ENCODE measurements at places on chromosomes 13 and 19. TPM values are rescaled to one million over a fixed set of nuclear protein-coding genes. Genes with fewer than 3 reads are reported as not detected.
A peak's percentile ranks its signal among the peaks of the same experiment; 100 is the strongest.

- DNase-seq = no peak
Observed at GRCh38 chr13:57531256-57531655, 100.3 kb upstream of the PCDH17 start.

DNA sequence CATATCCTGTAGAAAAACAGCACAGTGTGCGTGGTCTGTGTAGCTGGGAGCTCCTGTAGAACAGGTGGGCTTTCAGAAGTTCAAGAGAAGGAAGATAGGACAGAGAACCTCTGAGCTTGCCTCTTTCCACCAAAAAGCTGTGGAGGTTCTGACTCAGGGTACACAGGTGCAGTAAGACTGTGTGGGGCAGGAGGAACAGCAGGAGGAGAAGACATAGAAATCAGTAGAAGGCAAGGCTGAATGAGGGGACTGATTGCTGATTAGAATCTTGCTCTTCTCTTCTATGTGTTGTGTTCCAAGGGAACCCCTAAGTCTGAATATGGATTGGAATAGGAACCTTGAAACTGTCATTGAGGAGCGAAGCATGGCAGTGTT lies 122.7 kb downstream of the AKAP11 start:
- no peak for DNase-seq

GRCh38 chr13:26895081-26895807 lies 134.7 kb upstream of the GPR12 start:
- DNase-seq = no peak

DNA sequence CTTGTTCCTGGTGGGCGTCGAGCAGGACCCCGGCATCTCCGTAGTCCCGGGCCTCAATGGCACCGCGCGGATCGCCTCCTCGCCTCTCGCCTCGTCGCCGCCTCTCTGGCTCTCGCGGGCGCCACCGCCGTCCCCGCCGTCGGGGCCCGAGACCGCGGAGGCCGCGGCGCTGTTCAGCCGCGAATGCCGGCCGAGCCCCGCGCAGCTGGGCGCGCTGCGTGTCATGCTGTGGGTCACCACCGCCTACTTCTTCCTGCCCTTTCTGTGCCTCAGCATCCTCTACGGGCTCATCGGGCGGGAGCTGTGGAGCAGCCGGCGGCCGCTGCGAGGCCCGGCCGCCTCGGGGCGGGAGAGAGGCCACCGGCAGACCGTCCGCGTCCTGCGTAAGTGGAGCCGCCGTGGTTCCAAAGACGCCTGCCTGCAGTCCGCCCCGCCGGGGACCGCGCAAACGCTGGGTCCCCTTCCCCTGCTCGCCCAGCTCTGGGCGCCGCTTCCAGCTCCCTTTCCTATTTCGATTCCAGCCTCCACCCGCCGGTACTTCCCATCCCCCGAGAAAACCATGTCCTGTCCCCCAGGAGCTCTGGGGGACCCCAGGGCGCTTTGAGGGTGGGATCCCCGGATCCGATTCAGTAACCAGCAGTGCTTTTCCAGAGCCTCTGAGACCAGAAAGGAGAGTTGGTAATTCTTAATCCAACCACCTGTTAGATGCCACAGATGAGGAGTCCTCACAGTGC lies 885 bp downstream of the MLNR start:
- no peak for DNase-seq

DNA sequence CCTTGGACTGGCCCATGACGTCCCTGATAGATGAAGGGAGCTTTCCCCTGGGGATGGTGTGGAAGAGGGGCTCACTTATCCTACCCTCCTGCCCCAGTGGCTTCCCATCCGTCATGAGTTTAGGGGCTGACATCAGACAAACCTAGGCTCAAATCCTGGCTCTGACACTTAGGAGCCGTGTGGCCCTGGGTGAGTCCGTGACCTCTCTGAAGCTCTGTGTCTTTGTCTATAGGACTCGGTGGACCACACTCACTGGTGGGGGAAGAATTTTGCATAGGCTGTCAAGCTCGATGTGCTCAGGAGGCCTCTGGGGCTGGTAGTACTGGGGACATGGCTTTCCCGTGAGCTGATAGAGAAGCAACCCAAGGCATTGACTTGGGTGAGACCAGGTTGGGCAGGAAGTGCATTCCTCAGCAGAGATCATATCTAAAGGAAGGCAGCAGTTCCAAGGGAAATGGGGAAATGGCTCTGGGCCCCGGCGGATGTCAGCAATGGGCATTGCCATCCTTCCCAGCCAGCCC lies 17.4 kb upstream of the AP1M2 start:
- no peak for DNase-seq

GRCh38 chr13:50838031-50838430 lies 5.5 kb downstream of the DLEU7 start:
- DNase-seq = no peak

DNA sequence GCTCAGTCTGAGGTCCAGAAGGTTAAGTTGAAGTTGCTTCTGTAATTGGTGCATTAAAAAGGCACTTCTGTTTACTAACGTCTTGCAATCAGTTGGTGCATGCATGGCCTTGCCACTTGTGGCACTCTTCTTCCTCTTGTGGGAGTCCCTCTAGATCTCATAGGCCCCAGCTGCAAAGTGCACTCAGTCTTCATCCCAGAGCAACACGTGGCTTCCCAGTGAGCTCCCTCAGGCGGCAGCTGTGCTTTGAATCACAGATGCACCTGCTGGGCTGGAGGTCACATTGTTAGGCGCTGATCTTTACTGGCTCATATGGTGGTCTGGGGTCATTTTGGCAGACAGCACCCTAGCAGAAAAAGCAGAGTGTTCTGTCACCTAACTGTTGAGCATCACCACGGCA lies 215.7 kb downstream of the ZNF536 start:
- peak; percentile 36 for DNase-seq

Gene GPC6
- 27.0 TPM for total RNA-seq

All from tongue (tissue), 3 donors.